ENCODE measurements at places on chromosomes 11 and 22.

GRCh38 chr11:29802522-29802921 is 214.3 kb downstream of the KCNA4 start:
- no peak for DNase-seq

GRCh38 chr11:126808836-126809235 is 191.7 kb downstream of the KIRREL3 start:
- no peak for DNase-seq

- DNase-seq, result no peak
These were observed 258.5 kb downstream of the FAM76B start for GRCh38 chr11:95531116-95531515.

DNA sequence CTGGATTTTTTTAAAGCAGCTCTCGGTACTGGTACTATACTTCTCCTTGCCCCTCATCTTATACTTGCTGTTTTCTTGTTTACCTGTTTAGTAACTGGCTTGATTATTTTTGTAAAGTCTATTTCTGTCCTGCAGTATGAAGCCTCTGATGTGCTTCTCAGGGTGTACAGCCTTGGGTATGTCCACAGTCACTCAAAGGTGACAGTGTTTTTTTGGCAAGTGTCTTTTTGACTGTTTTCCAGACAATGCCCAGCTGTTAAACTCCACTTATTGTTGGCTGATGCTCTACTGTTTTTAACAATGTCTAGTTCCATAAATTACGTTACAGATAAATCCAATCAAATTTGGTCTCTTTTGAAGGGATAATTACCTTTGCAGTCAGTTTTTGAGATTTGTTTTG is 475.2 kb downstream of the JRKL start:
- DNase-seq, result no peak

DNA sequence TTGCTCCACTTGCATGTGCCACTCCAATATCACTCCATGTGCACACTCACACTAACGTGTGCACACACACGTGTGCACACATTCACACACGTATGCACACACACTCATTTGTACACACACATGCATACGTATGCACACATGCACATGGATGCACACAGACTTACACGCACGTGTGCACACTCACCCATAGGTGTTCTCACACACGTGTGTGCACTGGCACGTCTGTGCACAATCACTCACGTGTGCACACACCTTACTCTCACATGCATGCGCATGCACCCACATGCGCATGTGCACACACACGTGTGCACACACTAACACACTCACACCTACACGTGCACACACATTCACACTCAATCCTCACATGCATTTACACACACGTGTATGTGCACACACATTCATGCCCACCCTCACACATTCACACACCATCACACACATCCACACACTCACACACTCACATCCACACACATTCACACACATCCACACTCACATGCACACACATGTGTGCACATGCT is 9.3 kb upstream of the MS4A15 start:
- DNase-seq, result no peak

DNA sequence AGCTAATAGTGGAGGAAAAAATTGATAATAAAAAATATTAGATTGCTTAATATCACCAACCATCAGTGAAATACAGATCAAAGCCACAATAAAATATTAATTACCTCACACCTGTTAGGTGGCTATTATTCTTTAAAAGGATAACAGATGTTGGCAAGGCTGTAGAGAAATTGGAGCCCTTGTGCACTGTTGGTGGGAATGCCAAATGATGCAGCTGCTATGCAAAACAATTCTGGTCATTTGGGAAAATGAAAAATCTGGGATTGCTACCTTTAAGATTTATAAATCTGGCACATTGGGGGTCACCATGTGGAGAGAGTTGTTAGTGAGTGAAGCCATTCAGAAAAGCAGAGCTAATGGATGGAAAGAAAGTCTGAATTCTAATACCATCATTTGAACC is 143.4 kb downstream of the FCHSD2 start:
- DNase-seq, result no peak

DNA sequence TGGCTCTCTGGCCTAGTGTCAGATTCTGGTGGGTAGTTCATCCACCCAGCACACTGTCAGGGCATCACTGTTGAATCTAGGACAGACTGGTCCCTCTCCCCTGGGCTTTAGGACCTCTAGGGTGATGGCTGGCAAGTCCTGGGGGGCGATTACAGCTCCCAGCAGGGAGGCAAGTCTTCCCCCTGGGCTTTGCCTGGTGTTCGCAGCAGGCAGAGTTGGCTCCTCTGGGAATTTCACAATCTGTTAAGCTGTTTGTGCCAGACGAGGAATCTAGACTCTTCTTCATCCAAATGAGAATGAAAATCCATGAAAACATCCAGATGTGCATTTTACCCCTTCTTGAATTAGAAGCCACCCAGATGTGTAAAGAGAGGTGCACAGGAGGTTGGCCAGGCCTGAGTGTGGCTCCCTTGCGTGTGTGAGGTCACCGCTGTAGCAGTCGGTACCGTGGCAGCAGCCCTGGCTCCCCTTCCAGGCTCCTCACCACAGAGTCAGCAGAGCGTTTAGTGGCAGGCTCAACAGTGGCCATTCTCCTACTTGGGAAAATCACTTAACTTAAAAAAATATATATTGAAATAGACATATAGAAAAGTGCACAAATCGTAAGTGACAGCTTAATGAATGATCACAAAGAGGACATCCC is 99.9 kb upstream of the TBCEL start:
- DNase-seq, result no peak

GRCh38 chr11:66225066-66225465 is 43.4 kb upstream of the RAB1B start:
- DNase-seq, result no peak

DNA sequence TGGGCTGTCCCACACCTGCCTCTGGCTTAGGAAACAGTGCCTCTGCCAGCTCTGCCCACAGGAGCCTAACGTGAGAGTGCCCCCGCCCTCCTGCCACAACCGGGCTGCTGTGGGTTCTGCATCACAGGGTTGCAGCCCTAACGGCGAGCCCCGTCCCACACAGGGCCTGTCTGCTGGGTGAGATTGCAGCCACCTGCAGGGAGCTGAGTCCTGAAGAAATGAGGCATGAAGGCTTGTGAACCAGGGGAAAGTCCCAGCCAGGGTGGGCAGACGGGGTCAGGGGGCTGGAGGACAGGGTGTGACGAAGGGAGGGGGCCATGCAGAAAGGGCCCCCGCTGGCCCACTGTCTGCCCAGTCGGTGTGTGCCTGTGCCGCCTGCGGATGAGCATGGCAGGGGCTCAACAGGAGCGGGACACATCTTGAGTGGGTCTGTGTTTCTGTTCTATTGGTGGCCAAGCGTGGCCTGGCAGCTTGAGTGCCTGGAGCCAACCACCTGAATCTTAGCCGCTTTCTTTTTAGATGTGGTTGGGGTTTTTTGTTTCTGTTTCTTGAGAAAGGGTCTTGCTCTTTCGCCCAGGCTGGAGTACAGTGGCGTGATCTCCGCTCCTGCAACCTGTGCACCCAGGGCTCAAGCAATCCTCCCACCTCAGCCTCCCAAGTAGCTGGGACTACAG is 38.9 kb downstream of the CTTN start:
- no peak for DNase-seq

GRCh38 chr11:76897233-76897632 is 36.5 kb downstream of the ACER3 start:
- DNase-seq, result no peak

DNA sequence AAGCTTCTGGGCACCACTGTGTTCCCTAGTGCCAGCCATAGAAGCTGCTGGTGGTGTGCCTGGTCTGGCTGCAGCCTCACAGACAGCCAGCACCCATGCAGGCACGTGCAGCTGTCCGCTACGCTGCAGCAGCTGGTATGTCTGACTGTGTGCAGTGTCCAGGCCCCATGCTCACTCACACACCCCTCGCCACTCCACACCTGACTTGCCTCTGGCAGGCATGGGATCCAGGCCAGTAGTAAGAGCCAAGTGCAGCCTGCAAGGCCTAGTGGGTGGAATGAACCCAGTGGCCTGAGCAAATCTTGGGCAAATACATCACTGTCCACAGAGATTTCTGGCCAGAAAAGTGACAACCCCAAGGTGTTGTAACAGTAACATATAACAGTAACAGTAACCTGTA is 111.9 kb downstream of the ARHGAP20 start:
- no peak for DNase-seq

- DNase-seq, result no peak
These were observed 441.0 kb downstream of the NTM start for GRCh38 chr11:131811383-131811782.

Measured in lower leg skin (tissue), 4 donors.